Activated T-helper 2 cell treated with anti-CD3 and anti-CD28 coated beads, Interferon-gamma antibody, Interleukin-2, Interleukin-4, amounts not matched to agents 10 μg/mL and 5 μg/mL and 100 μg/mL, durations not matched to agents 14 hours and 24 hours and 36 hours (primary cell): ENCODE measurements at places on chromosomes 11 and 22. TPM values are rescaled to one million over a fixed set of nuclear protein-coding genes. Genes with fewer than 3 reads are reported as not detected.
A peak's percentile ranks its signal among the peaks of the same experiment; 100 is the strongest.

DNA sequence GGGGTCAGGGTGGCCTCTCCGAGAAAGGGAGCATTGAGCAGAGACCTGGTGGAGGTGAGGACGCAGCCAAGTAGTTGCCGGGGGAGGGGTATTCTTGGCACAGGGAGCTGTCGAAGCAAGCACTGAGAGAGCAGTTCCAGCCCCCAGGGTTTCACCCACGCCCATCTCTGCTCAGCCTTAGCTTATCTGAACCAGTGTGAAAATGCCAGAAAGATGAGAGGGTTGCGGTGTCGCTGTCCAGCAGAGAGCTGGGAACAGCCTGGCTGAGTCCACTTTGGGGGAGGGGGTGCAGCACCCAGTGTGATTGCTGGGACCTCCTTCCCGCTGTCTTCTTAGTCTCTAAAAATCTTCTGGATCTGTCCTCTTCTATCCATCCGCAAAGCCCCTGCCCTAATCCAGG, 123.3 kb upstream of the TBCEL start:
- DNase-seq = no peak
- no peaks in the 10 kb centered on the region for H3K4me1 ChIP-seq
- H3K27ac ChIP-seq = no peak overlapping the region
- peaks cover 3% of the 10 kb centered on the region for H3K27me3 ChIP-seq
- no peaks in the 10 kb centered on the region for H3K36me3 ChIP-seq

DNA sequence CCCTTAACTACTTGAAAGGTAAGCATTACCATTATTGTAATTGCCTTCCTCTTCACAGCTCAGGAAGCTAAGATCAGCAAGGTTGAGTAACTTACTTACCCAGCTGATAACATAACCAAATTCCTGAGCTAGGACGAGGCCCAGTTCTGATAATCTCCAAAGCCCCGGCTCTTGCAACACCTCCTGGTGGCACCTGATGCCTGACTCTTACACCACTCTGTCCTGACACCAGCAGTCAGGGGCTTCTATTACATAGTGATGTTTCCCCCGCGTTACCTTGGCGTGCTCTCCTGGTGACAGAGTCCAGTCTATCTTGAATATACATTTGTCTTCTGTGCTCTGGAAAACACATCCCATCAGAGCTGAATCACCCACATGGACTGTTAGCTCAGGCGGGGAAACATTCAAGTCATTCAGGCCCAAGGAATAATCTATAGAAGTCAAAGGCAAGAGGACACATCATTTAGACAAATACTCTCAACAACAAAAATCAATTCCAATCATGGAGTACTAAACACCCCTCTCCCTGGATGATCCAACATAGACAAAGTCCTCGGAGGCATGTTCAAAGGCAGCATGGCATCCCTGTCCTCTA, 12.6 kb downstream of the JAML start:
- H3K27ac ChIP-seq = peak overlapping the region; percentile 97
- H3K36me3 ChIP-seq = peaks cover 82% of the 10 kb centered on the region
- no peaks in the 10 kb centered on the region for H3K27me3 ChIP-seq

DNA sequence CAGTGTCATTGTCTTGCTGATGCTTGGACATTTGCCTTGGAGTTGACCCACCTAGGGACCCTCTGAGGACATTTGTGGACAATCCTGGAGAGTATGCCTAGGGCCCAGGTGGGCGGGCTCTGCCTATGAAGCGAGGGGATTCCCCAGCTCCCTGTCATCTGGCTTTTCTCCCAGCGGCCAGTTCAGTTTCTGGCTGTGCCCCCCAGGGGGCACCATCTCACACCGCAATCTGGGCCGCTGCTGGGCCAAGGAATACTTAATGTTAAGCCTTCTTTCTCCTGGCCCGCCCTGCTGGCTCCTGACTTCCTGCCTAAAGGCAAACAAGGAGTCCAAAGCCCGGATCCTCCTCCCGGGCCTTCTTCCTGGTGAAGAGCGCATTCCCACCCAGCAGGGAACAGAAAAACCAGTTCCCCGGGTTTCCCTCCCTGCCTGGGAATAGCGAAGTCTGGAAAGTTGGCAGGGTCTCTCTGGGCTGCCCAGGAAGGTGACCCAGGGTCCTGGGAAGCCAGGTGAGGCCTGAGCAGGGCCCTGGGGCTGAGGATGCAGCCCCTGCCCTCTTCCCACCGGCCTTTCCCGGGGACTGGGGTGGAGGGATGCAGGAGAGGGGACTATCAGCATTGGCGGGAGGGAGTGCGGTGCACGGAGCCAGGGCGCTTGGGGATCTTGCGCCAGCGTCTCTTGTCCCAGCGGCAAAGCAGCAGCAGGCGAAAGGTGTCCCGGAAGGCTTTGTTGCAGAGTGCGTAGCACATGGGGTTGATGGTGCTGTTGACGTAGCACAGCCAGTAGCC, 11.9 kb downstream of the CHRM1 start:
- H3K4me1 ChIP-seq = peaks cover 11% of the 10 kb centered on the region
- DNase-seq = no peak
- no peak overlapping the region for H3K27ac ChIP-seq
- peaks cover 11% of the 10 kb centered on the region for H3K27me3 ChIP-seq
- H3K36me3 ChIP-seq = no peaks in the 10 kb centered on the region

DNA sequence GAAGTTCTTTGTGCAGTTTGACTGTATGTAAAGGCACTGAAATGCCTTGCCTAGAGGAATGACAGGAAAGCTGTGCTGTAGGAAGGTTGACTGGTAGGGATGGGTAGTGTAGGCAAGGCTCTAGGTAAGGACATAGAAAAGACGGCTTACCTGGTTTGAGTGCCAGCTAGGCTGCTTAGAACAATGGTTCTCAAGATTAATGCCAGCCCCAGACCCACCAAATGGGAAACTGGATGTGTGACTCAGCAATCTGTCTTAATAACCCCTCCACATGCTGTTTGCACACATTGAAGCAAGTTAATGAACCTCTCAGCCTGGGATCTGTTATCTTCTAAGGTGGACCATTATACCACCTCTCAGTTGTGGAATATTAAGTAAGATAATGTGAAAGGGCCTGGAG, 3.7 kb downstream of the RPS3 start:
- peaks cover 49% of the 10 kb centered on the region for H3K4me1 ChIP-seq
- peaks cover 87% of the 10 kb centered on the region for H3K36me3 ChIP-seq
- no peaks in the 10 kb centered on the region for H3K27me3 ChIP-seq
- peak overlapping the region; percentile 48 for H3K27ac ChIP-seq

The DDI1 gene
- total RNA-seq = not detected in 2 replicates

The OR52H1 gene
- total RNA-seq = 0.30 TPM in 1 of 2 replicates, not detected in the other

The CD248 gene
- total RNA-seq = not detected in 2 replicates
